Umbilical cord (tissue), 2 donors: ENCODE measurements at places on chromosomes 2 and 18. TPM values are rescaled to one million over a fixed set of nuclear protein-coding genes. Genes with fewer than 3 reads are reported as not detected.

Gene VIL1
- 2.4 TPM for total RNA-seq

Gene HOXD4
- total RNA-seq, result 2.4 TPM

Gene NCKAP5
- 7.9 TPM for total RNA-seq

Gene PFN4
- total RNA-seq, result not detected

Gene NYAP2
- total RNA-seq, result 0.96 TPM

Gene CD8A
- total RNA-seq, result 10.6 TPM

Gene KATNAL2
- total RNA-seq, result 2.9 TPM

Gene STON1
- 164 TPM for total RNA-seq

Gene LIPG
- total RNA-seq, result 6.7 TPM

Gene SLC5A7
- total RNA-seq, result 5.3 TPM

Gene SLC9A2
- 5.1 TPM for total RNA-seq

Gene NT5DC4
- 1.2 TPM for total RNA-seq

Gene NEU4
- total RNA-seq, result 0.72 TPM

Gene MRO
- 1.9 TPM for total RNA-seq

Gene ZAP70
- total RNA-seq, result 3.4 TPM

Gene EGR4
- total RNA-seq, result 1.4 TPM

Gene BCL11A
- total RNA-seq, result 10.1 TPM

Gene MARCO
- total RNA-seq, result not detected

Gene RAB6C
- 1.9 TPM for total RNA-seq

Gene MYOM1
- 42.6 TPM for total RNA-seq

- no peak for DNase-seq
Observed at GRCh38 chr2:238912228-238912915, 64.5 kb downstream of the TWIST2 start.

DNA sequence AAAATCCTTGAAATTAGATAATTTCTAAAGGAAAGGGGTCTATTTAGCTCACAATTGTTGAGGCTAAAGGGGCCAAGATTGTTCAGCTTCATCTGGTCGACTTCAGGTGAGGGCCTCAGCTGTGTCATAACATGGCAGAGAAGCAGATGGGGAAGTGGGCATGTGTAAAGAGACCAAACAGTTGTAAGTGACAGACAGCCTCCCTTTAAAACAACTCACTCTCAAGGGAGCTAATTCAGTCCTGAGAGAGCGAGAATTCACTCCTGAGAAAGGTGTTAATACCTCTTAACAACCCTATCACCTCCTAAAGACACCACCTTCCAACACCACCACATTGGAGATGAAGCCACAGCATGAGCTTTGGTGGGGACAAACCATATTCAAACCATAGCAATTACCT lies 62.4 kb downstream of the KCMF1 start:
- DNase-seq, result no peak

DNA sequence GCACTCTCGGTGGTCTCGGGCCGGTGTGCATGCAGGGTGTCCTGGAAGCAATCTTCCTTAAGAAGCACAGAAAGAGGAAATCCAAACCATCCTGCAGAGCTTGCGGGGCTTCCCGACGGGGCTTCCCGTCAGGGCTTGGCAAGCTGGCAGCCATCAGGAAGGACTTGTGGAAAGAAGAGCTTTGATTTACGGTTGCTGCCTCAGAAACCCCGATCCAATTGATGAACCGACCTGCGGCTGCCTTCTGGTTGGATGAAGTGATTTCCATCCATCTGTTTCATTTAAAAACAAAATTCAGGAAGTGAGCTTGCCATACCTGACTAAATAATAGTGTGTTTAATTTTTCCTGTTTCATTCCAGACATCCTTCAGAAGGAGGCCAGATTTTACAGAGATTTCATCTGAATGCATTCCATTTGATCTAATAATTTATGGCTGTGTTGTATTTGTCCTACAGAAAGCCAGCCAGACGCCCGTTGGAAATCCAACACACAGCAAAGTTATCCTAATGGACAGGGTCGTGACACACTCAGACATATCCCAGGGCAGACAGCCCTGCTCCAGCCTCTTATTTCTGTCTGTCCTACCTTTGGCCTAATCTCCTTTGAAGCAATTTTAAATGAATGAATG lies 141.3 kb downstream of the SEPTIN10 start:
- peak; percentile 69 for DNase-seq

DNA sequence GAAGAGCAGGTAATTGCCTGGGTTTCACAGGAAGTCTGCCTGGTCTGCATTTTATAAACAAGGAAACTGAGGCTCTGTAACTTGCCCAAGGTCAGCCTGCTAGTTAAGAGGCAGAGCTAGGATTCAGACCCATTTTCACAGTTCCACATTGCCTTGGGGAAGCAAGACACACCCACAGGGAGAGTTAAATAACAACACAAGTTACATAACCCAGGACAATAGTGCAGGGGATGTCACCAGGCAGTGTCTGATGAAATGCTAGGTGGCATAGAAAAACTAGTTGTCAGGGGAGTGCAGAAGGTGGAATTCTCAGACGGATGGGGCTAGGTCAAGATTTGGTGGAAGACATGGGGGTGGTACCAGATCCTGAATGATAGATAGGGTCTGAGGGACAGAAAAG lies 69.7 kb downstream of the PRKCE start:
- DNase-seq, result no peak

DNA sequence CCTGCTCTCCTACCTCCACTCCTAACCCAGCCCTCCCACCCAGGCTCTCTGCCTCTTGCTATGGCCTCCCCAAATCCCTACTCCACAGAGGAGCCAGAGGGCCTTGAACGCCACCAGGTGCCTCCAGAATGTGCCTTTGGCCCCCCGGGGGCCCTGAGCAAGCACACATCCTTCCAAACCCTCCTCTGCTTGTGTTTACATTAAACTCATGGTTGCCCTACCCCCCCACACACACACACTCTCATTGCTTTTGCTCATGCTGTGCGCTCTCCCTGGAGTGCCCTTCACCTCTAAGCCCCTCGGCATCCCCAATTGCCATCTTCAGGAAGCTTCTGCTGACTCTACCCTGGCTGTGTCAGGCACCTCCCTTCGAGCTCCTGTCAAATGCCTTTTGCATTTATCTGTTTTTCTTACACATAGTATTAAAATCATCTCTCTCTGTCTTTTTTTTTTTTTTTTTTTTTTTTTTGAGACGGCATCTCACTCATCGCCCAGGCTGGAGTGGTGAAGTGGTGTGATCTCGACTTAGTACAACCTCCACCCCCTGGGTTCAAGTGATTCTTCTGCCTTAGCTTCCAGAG lies 16.3 kb upstream of the TET3 start:
- no peak for DNase-seq

DNA sequence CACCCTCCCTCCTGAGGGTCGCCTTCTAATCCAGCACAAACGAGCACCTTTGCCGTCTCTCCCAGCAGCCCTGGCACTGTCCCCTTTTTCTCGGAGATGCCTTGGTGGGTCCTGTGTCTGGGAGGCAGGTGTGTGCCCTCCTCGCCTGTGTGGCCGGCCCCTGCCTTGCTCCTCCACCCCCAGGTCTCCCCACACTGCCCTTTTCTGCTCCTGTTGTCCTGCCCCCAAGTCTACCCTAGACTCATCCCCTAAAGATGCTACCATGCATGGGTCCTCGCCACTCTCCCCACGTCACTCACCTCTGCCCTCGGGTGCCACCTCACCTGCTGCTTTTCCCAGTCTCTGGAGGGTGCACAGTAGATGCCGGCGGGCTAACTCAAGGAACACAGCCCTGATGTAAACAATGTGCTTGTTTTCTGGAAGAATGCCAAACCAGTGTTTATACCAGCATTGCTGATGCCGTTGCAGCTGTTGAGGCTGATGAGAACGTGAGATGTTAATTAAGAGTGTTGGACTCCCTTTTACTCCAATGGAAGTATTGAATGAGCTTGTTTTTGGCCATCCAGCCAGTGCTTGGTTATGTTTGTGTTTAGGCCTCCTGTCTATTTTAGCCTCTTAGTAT lies 223.1 kb downstream of the AGAP1 start:
- no peak for DNase-seq

- DNase-seq, result no peak
Observed at GRCh38 chr18:76568731-76569130, 73.7 kb upstream of the ZNF516 start.

GRCh38 chr2:27350106-27350693 lies 6.4 kb downstream of the GTF3C2 start:
- DNase-seq, result no peak

GRCh38 chr2:120225549-120226065 lies 2.4 kb upstream of the TMEM185B start:
- no peak for DNase-seq

GRCh38 chr2:123692121-123692520 lies 333.0 kb upstream of the CNTNAP5 start:
- DNase-seq, result no peak

- peak; percentile 42 for DNase-seq
Observed at GRCh38 chr2:117785740-117786139, 28.8 kb upstream of the DDX18 start.

DNA sequence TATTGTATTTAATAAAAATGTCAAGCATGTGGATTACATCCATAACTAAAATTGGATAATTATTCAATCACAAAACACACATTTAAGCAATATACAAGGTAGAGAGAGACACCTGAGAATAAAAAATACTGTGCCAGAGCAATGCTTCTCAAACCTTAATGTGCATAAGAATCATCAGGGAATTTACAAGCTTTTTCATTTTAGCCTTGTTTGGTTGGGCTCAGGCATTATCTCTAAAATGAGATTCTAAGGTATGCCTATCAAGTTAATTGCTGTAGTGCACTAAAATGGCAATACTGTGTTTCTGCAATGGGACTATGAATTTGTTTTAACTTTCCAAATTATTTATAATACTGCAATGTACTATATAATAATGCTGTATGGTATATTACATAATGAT lies 983 bp downstream of the MOB1A start:
- no peak for DNase-seq

DNA sequence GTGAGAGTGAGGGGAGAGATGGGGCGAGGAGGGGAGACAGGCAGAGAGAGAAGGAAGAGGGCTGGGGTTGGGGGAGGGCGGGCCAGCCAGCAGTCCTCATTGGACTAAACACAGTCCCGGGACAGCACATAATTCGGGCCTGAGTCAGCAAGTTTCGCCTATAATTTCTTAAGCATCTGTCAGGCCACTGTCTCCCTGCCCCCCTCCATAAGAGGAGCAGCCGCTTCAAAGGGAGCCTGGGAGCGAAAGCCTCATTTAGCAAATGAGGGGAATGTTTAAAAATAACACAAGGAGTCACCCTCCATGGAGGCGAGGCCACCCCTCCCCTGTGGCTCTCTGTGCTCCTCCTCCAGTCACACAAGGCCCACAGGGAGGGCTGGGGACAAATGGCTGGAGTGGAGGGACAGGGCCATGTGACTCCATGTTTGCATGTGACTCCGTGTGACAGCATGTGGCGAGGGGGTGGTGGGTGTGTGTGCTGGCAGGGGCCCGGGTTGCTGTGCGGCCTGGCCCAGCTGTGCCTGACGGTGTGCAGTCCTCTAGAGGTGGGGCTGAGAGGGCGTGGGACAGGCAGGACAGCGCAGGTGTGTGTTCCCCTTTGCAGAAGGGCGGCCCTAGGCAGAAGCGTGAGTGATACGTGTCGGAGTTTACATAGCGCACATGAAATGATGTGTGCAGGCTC lies 162.4 kb downstream of the CELF4 start:
- peak; percentile 89 for DNase-seq

DNA sequence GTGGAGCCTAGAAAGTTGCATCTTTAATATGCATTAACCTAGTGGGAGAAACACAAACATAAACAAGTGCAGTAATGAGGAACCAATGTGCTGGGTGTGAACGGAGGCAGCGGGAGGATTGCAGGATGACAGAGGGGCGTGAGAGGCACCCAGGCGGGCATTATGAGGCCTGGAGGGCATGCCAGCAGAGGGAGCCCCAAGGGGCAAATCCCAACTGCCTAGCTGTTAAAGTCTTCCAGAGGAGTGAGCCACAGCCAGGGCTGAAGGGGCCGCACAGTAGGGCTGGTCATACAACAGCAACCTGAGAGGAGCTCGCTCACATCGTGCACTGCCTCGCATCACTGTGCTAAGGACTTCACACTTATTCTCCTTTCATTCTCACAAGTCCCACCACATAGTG lies 13.3 kb upstream of the PRELID3A start:
- DNase-seq, result no peak

GRCh38 chr2:4597400-4597799 lies 894.0 kb downstream of the DCDC2C start:
- no peak for DNase-seq

GRCh38 chr18:69558052-69558451 lies 157.4 kb downstream of the DOK6 start:
- no peak for DNase-seq

- no peak for DNase-seq
Observed at GRCh38 chr2:66334237-66335029, 100.5 kb upstream of the MEIS1 start.

- DNase-seq, result no peak
Observed at GRCh38 chr2:4219101-4219500, 515.7 kb downstream of the DCDC2C start.

- DNase-seq, result no peak
Observed at GRCh38 chr2:145110668-145111356, 590.9 kb upstream of the ZEB2 start.

- DNase-seq, result no peak
Observed at GRCh38 chr18:49886891-49887764, 73.8 kb upstream of the ACAA2 start.

GRCh38 chr2:148023861-148024260 lies 3.0 kb downstream of the MBD5 start:
- no peak for DNase-seq

- DNase-seq, result no peak
Observed at GRCh38 chr2:46351750-46352138, 54.5 kb downstream of the EPAS1 start.

GRCh38 chr2:232460171-232460570 lies 4.2 kb downstream of the ALPI start:
- DNase-seq, result no peak

- no peak for DNase-seq
Observed at GRCh38 chr2:120348737-120349439, 3.0 kb downstream of the INHBB start.

- peak; percentile 33 for DNase-seq
Observed at GRCh38 chr2:160397530-160397865, 96.1 kb downstream of the RBMS1 start.
